NCI-H460 (cell line): ENCODE measurements at places on chromosomes 1 and 21. TPM values are rescaled to one million over a fixed set of nuclear protein-coding genes. Genes with fewer than 3 reads are reported as not detected.

Gene EDARADD
- 0.12 and 0.52 TPM in 2 replicates for total RNA-seq

Gene SFN
- 21.7 and 23.1 TPM in 2 replicates for total RNA-seq

Gene RPE65
- 4.1 and 5.0 TPM in 2 replicates for total RNA-seq

DNA sequence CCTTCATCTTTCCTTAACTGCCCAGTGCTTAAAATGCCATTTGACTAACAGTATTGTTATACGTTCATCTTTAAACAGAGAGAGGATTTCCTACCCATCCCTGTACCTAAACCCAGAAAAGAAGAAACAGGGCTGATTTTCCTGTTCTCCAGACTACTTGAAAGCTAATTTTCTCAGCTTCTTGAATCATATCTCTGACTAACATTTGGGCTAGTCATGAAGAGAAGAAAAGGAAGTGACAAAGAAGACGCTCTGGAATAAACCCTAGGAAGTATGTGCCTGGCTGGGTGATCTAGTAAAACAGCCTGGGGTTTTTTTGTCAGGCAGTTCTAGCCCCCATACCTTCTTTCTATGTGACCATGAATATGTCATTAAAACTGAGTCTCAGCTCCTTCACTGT is 44.8 kb upstream of the SGIP1 start:
- DNase-seq: no peak

- no peak for DNase-seq
Measured at GRCh38 chr1:59096501-59096900, 200.4 kb upstream of the FGGY start.

GRCh38 chr1:5954964-5955363 is 37.3 kb downstream of the NPHP4 start:
- DNase-seq: no peak

- DNase-seq: no peak
Measured at GRCh38 chr1:214354440-214355148, 73.6 kb downstream of the SMYD2 start.

DNA sequence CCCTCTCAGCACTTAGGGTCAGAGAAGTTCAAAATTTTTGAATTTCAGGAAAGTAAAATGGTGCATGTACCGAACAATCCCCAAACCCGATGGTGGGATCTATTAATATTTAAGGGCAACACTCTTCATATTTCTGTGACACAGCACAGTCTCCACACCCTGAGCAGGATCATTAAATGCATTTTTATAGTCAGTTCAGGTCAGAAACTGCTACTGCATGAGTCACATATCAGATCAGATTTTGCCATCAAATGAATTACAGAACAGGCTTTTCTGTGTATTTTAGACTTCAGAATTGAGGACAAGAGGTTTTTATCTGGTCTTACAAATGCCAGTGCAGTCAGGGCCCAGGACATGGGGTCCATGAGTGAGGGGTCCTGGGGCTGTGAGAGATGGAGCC is 79.2 kb downstream of the RIPK4 start:
- DNase-seq: no peak

DNA sequence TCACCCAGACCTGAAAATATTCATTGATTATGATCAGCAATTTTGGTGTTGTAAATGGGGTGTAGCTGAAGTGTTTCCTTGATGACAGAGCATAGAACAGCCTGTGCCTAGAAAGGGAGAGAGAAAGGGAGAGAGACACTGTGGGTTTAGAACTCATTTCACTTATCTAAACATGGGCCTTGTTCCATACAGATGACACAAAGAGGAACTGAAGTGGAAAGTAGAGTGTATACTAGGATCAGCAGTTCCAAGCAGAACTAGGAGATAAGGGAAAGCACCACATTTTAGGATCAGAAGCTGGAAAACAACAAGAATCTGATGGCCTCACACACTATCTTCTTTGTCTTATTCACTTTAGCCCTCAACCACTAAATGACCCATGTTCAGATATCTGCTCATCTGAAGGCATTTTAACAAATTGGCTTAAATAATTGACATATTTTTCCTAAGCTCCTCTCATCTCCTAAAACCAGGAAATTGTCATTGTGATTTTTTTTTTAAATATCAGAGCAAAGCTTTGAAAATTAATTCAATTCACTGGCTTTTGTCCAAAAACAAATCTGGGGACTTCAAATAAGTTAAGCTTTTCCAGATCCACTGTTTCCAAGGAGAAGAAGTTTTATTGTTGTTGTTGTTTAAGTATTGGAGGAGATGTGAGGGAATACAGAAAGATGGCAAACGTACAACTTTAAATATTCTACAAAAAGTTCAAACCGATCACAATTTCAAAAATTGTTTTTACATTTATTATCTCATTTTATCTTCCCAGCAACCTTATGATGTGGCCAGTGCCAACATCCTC is 103.8 kb downstream of the LYPLAL1 start:
- DNase-seq: no peak
